CD4-positive, alpha-beta T cell treated with Interleukin-15 for 4 hours (primary cell): ENCODE measurements at places on chromosomes 11 and 22.

DNA sequence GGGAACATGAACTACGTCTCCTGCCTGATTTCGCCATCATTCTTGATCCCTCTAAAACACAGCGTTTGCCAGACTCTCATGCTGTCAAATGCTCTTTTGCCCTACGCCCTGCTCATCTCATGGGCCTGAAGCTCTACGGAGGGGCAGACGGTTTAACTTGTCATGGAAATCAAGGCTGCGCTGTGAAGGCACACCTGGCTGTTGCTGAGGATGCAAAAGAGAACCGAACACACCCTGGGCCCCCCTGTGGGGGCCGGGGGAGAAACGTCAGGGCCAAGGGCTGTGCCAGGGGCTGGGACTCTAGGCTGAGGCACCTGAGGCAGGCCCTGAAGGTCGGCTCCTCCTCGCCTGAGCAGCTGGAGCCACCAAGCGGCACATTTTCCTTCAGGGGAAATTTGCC lies 957.2 kb downstream of the BRD1 start:
- no peak for DNase-seq

DNA sequence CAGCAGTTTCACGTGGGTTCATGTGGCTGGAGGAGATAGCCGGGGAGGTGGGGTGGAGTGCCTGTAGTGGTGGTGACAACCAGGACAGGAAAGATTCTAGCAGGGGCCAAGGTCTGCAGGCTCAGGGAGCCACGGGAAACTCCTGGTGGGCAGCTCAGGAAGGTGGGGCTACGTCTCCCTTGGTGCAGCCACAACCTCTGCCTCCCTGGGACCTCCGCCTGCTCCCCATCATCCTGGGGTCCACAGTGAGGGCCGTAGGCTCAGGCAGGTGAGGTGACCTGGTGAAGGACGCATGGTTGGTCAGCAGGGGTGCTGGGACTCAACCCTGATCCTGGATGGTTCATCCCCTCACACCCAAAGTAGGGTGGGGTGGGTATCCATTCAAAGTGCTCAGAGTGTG lies 524.1 kb downstream of the TBC1D22A start:
- no peak for DNase-seq

DNA sequence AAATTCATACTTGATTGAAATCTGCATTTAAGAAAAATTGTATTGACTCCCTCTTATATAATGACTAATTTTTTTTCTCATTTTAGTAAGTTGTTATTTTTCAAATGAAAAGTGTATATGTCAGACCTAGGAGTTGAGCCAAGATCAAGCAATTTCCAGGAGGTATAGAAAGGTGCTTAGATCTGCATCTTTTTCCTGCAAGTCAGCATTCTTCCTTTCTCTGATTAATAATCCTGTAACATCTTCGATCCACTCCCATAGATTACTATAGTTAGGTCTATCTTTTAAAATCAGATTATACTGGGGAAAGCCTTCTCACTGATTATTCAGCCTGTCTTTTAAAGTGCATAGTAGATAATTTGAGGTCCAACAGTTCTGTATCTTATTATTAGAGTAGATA lies 12.7 kb downstream of the HOATZ start:
- DNase-seq: no peak

GRCh38 chr11:76379807-76380158 lies 1.1 kb downstream of the THAP12 start:
- DNase-seq: no peak

- no peak for DNase-seq
Observed at GRCh38 chr22:49370627-49371301, 456.9 kb downstream of the BRD1 start.

- DNase-seq: peak; percentile 72
Observed at GRCh38 chr11:85810871-85811611, at the start of gene SYTL2. Gene SYTL2 (minus strand): TSS chr11:85811141. CDS start chr11:85757725, 53,416 bp downstream.

- no peak for DNase-seq
Observed at GRCh38 chr11:14347494-14347893, 11.5 kb downstream of the RRAS2 start.

GRCh38 chr11:117424781-117425180 lies 97.1 kb downstream of the CEP164 start:
- no peak for DNase-seq

DNA sequence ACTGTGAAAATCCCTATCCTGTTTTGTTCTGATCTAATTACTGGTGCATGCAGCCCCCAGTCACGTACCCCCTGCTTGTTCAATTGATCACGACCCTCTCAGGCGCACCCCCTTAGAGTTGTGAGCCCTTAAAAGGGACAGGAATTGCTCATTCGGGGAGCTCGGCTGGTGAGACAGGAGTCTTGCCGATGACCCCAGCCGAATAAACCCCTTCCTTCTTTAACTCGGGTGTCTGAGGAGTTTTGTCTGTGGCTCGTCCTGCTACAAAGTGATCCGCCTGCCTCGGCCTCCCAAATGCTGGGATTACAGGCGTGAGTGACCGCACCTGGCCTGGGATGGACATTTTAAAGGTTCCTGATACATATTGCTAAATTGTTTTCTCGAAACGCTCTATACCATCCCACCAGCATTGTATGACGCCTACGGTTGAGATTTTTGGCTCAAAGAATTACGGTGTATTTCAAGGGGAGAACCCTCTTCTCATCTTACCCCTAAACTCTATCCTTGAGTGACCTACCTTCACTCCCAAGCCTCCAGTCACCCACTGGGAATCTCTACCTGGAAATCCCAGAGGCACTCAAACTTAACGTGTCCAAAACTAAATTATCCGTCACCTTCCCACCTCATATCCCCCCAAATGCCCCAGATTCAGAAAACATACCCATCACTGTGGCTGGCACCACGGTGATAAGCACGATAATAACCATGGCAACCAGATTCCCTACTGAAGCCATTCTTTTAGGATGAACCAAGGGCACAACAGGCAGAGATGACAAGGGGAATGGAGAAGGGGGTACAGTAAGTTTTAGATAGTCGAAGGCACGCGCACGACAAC lies 789 bp upstream of the POLA2 start:
- no peak for DNase-seq

DNA sequence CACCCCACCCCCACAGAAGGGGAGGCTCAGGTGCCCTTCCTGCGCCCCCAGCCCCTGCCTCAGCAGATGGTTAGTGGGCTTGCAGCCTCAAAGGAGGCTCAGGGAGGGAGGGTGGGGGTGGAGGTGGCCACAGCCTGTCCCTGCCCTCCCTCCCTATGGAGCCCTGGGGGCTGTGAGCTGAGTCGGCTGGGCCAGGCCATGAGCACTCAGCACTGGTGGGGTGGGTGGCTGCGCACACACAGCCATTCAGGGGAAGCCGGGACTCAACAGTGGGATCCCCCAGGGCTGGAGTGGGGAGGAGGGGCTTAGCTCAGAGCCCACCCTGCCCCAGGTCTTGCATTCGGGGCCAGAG lies 50.2 kb downstream of the FLRT1 start:
- DNase-seq: no peak

DNA sequence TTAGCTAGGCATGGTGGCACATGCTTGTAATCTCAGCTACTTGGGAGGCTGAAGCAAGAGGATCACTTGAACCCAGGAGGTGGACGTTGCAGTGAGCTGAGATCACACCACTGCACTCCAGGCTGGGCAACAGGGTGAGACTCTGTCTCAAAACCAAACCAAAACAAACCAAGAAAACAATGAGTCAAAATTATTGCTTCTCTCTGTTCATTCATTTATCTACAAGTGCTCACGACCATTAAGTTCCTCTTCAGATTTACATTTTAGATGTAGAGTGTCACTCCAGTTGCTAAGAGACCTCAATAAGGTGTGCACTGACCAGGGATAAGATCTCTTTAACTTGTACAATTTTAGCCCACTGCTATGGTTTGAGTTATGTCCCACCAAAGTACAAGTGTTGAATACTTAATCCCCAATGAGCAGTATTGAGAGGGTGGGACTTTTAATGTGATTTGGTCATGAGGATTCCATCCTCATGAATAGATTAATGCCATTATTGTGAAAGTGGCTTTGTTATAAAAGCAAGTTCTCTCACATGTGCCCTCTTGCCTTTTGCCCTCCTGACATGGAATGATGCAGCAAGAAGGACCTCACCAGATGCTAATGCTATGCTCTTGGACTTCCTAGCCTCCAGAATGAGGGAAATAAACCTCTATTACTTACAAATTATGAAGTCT lies 7.8 kb downstream of the HNRNPUL2 start:
- DNase-seq: no peak

- DNase-seq: no peak
Observed at GRCh38 chr11:126307706-126308105, 3.8 kb downstream of the DCPS start.

GRCh38 chr11:115473167-115473566 lies 31.0 kb downstream of the CADM1 start:
- no peak for DNase-seq

DNA sequence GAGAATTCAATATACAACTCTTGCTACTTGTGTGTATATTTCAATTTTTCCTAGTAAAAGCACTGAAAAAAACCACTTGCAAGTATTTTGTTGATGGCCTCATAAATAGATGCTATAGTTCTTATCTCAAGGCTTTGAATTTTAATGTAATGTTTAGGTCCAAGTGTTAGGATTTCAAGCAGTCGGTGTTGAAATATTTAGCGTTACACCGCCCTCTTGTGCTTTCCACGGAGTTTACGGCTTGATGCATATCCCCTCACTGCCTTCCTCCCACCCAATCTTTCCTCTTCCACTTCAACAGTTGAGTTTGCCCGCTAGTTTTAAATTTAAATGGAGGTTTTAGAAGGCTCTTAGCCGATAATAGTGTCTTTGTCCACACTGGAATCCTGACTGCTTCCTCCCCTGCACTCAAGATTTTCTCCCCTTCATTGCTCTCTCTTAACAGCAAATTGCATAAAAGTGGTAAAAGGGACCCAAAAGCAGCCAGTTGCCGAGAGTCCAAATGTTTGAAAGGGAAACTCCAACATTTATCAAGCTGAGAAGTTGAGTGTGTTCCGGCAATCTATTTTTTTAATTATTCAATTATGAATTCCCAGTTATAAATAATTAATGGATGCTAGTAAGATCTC lies 25.9 kb upstream of the HTATIP2 start:
- no peak for DNase-seq

GRCh38 chr11:575996-576768 lies at the start of gene PHRF1:
Gene PHRF1 (plus strand): TSS chr11:576470. CDS start chr11:581513, 5,043 bp downstream.
- peak; percentile 96 for DNase-seq

DNA sequence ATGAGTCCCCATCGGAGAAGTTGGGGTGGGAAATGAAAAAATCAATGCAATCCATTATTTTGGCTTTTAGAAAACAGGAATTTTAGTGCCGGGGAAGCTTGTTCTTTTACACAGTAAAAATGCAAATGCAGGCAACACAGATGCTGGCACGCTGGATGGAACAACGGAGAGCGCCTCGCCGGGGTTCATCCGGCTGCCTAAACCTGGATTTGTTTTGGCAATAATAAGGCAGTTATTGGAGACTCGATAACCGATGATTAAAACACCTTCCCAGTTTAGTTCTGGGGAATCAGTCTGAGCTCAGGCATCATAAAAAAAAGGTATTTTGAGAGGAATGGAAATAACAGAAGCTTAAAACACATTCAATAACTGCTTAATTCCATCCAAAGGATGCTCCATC lies 2.9 kb downstream of the DSCAML1 start:
- no peak for DNase-seq

DNA sequence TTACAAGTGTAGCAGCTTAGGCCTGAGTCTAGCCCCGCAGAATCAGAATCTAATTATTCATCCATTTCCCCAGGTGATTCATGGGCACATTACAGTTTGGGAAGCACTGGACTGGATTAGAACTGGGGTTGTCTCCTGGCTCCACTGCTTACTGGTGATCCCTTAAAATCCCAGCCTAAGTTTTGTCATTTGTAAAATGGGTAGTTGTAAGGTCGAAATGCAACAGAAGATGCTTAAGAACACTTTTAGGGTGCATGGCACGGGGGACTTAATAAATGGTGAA lies 1.3 kb downstream of the STX3 start:
- DNase-seq: no peak

DNA sequence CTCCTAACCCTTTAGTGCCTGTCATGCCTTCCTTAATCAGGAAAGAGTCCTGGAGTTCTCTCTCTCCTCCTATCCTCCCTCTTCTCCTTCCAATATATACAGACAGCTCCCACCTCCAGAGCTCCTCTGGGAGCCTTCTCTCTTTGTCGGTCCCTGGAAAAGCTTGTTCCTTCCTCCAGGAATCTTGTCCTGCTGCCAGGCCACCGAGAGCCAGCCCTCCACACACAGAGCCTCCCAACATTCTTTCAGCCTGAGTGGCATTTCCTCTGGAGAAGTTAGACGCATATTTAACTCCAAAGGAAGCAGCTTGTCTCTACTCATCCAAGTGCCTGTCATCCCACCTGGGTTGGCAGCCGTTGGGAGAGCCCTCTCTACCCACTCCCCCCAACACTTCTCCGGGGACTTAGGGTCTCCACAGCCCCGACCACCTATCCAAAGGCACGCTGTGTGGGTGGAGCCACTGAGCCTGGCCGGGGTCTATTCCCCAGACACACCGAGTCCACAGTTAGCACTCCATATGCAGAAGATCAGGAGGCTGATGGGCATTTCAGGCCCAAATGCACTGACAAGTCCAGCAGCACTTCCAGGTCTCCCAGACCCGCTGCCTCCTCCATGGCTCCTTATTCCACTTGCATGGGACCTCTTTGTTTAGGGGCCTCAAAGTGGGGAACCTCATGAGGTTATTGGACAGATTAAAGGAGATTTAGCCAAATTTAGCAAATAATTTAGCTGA lies 31.1 kb downstream of the DKK3 start:
- no peak for DNase-seq

DNA sequence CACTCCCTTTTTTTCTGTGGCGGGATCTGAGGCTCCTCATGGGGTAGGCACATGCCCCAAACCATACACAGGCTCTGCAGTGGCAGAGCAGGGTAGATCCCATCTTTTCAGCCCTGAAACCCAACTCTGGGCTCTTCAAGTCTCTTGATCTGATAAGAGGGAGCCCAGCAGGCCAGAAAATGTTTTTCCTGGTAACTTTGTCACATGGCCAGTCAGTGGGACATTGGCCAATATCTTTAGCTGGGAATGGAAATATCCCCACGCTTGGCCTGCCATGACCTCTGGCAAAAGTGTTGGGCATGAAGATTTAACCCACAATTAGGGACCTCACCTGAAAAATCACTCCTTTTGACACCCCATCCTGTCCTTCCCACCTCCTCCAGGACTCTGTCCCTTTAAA lies 8.1 kb downstream of the INPP5J start:
- no peak for DNase-seq

DNA sequence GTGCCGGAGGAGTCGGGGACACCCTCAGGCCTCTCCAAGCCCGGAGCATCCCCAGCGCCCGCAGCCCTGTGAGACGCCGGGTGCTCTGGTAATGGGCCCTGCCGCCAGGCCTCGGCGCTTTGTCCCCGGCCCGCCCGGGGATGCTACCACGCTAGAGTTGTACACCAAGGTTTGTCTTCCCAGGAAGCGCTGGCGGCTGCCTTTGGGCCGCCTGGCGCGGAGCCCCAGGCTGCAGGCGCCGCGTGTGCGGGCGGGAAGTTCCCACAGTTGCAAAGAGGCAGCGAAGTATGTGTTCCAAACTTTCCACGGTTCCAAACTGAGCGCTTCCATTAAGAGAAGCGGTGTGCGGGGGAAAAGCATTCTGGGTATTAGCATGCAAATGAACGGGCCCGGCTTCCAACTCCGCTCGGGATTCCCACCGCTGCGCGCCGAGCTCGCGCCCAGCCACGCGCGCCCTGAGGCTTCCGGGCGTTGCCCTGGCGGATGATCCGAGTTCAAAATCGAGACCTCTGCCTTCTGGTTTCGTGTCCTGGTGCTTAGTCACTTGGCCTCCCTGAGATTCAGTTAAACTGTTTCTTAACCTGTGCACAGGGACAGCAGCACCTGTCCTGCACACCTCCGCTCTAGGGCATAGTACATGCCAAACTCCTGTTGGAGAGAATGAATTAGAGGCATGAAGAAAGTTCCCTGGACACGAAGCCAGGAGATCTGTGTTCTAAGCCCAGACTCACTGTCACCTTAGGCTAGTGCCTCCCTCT lies 1.3 kb upstream of the PATZ1 start:
- DNase-seq: peak; percentile 44

- no peak for DNase-seq
Observed at GRCh38 chr11:111575740-111576139, 26.5 kb upstream of the SIK2 start.
